Neuronal stem cell (in vitro differentiated cells): ENCODE measurements at places on chromosomes 2 and 18.

DNA sequence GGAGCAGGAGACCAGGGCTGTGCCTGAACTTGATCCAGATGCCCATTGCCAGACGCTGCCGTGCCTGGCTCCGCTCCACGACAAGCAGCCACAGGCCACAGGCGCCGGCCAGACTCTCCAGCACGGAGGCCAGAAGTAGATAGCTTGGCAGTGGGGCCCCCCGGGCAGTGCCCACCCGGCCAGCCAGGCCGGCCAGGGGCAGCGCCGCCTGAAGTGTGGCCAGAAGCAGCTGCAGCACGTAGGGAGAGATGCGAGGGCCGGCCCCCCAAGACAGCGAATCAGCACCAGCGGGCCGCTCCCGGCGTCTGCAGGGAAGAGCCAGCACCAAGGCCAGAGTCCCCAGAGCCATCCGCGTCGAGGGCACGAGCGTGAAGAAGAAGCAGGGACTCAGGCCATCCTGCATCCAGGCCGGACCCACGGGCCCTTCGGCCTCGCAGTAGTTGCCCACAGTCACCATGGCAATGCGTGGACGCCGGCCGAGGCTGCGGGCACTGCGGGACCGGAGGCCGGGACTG is 484 bp downstream of the ABCB6 start:
- peak overlapping the region; percentile 70 for H3K4me3 ChIP-seq
- peak; percentile 66 for DNase-seq
- H3K4me1 ChIP-seq = peaks cover 7% of the 10 kb centered on the region
- peaks cover 41% of the 10 kb centered on the region for H3K36me3 ChIP-seq

DNA sequence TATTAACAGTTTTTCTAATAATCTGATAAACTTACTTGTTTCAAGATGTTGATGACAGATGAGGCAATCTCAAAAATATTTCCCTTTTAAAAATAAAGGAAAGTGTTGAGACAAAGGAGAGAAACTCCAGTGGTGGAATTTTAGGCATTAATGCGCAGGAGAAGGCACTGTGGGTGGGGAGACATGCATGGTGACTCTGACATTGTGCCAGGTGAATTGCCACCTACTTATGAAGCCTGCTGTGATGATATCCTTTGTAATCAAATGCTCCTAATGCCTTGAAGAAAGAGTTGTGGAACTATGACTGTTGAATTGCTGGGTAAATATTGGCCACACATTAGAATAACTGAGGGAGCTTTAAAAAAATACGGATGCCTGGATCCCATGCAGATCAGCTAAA is 101.4 kb downstream of the PLA2R1 start:
- H3K4me1 ChIP-seq = peaks cover 2% of the 10 kb centered on the region
- no peak overlapping the region for H3K4me3 ChIP-seq
- H3K27me3 ChIP-seq = no peaks in the 10 kb centered on the region
- no peak for DNase-seq
- no peak overlapping the region for H3K27ac ChIP-seq
- H3K36me3 ChIP-seq = no peaks in the 10 kb centered on the region

DNA sequence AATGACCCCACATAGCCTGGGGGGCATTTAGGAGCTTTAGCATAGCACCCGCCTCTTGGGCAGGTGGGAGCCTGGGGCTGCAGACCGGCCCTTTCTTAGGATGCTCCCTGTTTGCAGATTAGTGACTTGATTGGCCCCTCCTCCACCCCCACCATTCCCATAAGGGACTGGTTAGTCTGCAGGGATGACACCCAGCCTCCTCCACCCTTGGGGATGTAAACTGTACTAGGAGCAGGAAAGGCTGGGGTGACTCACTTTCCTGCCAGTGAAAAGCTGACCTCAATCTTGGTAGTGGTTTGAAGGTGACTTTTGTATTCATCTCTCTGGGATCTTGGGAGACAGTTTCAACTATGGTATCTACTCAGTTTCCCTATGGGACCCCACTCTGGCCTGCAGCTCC is 24.2 kb downstream of the CTIF start:
- H3K27me3 ChIP-seq = no peaks in the 10 kb centered on the region
- H3K4me1 ChIP-seq = peaks cover 7% of the 10 kb centered on the region
- no peaks in the 10 kb centered on the region for H3K36me3 ChIP-seq
- no peak overlapping the region for H3K27ac ChIP-seq
- no peak for DNase-seq
- no peak overlapping the region for H3K4me3 ChIP-seq

GRCh38 chr2:150997702-150998440 is 263.8 kb downstream of the RBM43 start:
- H3K4me3 ChIP-seq = no peak overlapping the region
- H3K27ac ChIP-seq = no peak overlapping the region
- H3K27me3 ChIP-seq = no peaks in the 10 kb centered on the region
- no peaks in the 10 kb centered on the region for H3K4me1 ChIP-seq
- H3K36me3 ChIP-seq = no peaks in the 10 kb centered on the region

DNA sequence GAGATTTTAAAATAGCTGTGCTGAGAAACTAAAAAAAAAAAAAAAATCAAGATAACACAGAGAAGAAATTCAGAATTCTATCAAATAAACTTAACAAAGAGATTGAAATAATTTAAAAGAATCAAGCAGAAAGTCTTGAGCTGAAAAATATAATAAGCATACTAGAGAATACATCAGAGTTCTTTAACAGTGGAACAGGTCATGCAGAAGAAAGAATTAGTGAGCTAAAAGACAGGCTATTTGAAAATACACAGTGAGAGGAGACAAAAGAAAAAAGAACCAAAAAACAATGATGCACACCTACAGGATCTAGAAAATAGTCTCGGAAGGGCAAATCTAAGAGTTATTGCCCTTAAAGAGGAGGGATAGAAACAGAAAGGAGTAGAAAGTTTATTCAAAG is 548.1 kb downstream of the ADCYAP1 start:
- H3K27me3 ChIP-seq = no peaks in the 10 kb centered on the region
- H3K4me3 ChIP-seq = no peak overlapping the region
- no peaks in the 10 kb centered on the region for H3K4me1 ChIP-seq
- H3K27ac ChIP-seq = no peak overlapping the region
- no peaks in the 10 kb centered on the region for H3K36me3 ChIP-seq
- DNase-seq = no peak

- DNase-seq = peak; percentile 47
- H3K27me3 ChIP-seq = no peaks in the 10 kb centered on the region
- H3K27ac ChIP-seq = no peak within 1 kb of the TSS
- H3K36me3 ChIP-seq = no peaks in the 10 kb centered on the region
- no peaks in the 10 kb centered on the region for H3K4me1 ChIP-seq
Observed at GRCh38 chr2:165239230-165239629, at the start of gene SCN2A. SCN2A (plus strand) TSS chr2:165239414; CDS start chr2:165295824, 56,410 bp downstream.

DNA sequence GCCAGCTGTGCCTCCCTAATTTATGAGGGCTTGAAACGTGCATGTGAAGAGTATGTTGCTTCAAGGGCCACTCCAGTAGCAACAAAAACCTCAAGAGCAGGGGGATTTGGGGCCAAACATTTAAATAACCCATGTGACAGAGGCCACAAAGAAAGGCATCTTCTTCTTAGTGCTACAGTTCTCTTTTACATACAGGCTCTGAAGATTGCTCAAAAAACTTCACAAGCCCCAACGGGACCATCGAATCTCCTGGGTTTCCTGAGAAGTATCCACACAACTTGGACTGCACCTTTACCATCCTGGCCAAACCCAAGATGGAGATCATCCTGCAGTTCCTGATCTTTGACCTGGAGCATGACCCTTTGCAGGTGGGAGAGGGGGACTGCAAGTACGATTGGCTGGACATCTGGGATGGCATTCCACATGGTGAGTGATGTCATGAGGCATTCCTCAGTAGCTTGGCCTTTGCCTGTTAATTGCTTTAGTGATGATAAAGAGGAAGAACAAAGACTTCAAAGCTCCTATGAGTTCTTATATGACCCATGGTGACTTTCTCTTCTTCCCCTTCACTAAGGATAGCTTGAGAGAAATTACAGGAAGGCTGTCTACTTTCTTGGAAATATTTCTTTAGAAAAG is 40.1 kb downstream of the NRP2 start:
- H3K27me3 ChIP-seq = no peaks in the 10 kb centered on the region
- H3K4me3 ChIP-seq = no peak overlapping the region
- H3K4me1 ChIP-seq = peaks cover 39% of the 10 kb centered on the region
- no peaks in the 10 kb centered on the region for H3K36me3 ChIP-seq
- peak overlapping the region; percentile 93 for H3K27ac ChIP-seq

- H3K27ac ChIP-seq = no peak overlapping the region
- H3K27me3 ChIP-seq = no peaks in the 10 kb centered on the region
- H3K4me3 ChIP-seq = no peak overlapping the region
- H3K36me3 ChIP-seq = peaks cover 89% of the 10 kb centered on the region
- peaks cover 3% of the 10 kb centered on the region for H3K4me1 ChIP-seq
Observed at GRCh38 chr18:36812678-36813077, 16.1 kb downstream of the TPGS2 start.

DNA sequence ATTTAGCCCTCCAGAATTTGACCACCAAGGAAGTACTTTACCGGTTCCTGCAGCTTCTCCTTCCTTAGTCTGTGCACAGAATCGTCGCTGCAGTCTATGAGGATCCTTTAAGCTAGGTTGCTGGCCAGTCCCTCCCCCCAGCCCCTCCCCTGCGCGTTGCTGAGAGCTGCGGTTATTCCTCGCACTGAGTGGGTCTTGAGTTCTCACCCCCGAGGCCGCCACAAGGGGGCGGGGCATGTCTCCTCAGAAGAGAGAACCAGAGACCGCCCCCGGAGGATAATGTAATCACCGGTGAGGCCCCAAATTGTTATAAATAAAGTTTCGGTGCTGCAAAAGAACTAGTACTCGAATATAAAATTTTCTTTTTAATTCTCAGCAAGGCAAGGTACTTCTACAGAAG is 1184.9 kb upstream of the CDH2 start:
- no peaks in the 10 kb centered on the region for H3K27me3 ChIP-seq
- no peak overlapping the region for H3K27ac ChIP-seq
- no peak overlapping the region for H3K4me3 ChIP-seq
- no peaks in the 10 kb centered on the region for H3K36me3 ChIP-seq

DNA sequence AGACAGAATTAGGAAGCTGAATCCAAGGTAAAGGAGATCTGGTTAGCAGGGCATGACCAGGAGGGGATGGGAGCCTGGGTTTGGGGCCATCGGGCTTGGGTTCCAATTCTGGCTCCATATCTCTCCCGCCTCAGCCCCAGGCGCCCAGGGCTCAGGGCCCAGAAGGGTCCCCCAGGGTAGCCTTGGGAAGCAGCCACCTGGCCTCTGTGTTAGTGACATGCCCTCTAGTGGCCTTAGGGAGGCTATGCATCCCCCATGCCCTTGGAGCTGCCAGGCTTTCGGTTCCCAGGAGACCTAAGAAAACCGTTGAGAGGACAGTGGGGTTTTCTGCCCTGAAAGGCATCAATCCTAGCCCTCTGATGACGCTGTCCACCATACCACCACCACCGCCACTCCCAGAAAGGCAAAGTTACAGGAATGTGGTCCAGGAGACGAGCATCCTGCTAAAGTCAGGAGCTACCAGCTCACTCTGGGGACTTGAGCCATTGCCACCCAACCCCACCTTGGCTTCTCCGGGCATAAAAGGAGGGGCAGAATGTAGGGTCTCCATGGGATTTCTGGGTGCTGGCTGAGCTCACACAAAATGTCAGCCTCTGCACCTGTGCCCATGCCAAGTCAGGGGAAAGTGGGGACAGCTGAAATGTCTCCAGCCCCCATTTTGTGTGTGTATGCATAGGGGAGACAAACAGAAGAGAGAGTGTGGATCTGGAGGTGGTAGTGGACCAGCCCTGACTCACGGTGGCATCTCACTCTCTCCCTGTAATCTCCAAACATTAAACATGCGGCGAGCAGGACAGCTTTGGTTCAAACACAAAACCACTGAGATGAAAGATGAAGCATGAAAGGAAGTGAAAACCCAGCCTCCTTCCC is 56.5 kb downstream of the EMX1 start:
- DNase-seq = peak; percentile 60
- peaks cover 7% of the 10 kb centered on the region for H3K27me3 ChIP-seq
- no peaks in the 10 kb centered on the region for H3K4me1 ChIP-seq
- H3K36me3 ChIP-seq = no peaks in the 10 kb centered on the region
- H3K27ac ChIP-seq = no peak overlapping the region

DNA sequence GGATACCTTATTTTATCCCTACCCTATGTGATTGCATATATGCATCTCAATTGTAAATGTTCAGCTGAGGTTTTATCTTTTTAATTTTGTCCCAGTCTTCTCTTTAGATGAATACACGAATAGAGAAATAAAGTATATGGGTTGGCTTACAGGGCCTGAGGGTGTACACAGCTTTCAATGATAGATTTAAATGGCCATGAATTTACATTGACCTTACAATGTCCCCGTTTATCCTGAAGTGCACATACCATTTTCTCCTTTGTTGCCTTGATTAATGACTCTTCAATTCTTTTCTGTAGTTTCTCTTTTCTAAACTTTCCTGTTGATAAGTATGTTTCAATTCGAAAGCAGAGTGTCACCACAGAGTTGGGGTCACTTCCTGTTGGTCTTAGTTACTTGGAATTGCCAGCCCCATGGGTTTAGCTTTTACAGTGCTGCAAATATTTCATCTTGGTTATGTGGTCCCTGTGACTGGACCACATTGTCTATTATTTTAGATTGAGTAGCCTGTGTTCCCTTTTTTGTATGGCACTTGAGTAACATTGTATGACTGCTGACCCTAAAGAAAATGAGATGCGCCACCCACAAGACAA is 1616.3 kb upstream of the ACVR2A start:
- H3K27me3 ChIP-seq = no peaks in the 10 kb centered on the region
- H3K4me1 ChIP-seq = no peaks in the 10 kb centered on the region
- DNase-seq = no peak
- no peaks in the 10 kb centered on the region for H3K36me3 ChIP-seq

DNA sequence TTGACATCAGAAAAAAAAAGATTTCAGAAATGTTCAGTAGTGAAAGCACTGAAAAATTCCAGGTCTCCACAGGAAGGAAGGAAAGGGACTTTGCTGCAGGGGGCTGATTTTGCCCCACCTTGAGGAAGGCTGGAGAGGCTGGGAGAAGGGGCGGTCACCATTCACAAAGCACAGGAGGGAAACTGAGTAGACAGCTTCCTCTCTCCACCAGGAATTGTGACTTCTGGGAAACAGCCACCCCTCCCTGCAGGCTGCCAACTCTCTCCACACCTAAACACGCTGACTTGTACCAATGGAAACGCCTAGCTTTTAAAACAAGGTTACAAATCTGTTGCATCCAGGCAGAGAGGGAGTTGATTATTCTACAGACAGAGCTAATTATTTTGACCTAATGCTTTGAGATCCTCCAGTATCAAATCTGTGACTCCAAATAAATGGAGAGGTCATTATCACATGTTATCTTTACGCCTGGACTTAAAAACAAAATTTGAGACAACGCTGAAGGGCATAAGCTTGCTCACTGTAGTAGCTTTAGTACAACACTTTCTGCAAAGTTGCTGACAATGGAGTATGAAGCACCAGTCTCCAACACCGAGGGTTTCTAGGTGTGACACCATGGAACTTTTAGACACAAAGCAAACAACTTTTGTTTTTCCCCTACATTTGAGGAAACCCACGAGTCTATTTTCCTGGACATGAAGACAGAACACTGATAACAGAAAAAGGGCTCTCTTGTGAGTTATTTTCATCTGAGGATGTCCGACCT is 42.7 kb downstream of the EPHA4 start:
- peaks cover 6% of the 10 kb centered on the region for H3K4me1 ChIP-seq
- H3K27ac ChIP-seq = peak overlapping the region; percentile 38
- H3K27me3 ChIP-seq = no peaks in the 10 kb centered on the region
- no peak for DNase-seq
- H3K4me3 ChIP-seq = no peak overlapping the region

DNA sequence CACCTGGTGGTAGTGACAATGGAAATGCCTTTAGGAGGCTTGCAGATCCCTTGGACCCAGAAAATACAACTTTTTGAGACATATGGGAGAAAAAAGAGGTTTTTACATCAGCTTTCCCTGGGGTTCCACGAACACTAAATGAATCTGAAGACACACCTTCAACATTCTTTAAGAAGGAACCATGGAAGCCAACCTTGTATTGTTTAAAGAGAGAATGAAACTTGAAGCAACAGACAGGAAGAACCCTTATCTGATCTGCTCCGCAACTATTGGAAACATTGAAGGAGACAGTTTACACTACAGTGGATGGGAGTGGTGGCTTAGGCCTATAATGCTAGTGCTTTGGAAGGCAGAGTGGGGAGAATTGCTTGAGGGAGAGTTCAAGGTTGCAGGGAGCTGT is 190.4 kb downstream of the LAMA1 start:
- H3K27me3 ChIP-seq = no peaks in the 10 kb centered on the region
